ENCODE measurements at places on chromosomes 1 and 21.

- DNase-seq, result no peak
Observed at GRCh38 chr21:22136740-22137139, 1138.5 kb downstream of the NCAM2 start.

DNA sequence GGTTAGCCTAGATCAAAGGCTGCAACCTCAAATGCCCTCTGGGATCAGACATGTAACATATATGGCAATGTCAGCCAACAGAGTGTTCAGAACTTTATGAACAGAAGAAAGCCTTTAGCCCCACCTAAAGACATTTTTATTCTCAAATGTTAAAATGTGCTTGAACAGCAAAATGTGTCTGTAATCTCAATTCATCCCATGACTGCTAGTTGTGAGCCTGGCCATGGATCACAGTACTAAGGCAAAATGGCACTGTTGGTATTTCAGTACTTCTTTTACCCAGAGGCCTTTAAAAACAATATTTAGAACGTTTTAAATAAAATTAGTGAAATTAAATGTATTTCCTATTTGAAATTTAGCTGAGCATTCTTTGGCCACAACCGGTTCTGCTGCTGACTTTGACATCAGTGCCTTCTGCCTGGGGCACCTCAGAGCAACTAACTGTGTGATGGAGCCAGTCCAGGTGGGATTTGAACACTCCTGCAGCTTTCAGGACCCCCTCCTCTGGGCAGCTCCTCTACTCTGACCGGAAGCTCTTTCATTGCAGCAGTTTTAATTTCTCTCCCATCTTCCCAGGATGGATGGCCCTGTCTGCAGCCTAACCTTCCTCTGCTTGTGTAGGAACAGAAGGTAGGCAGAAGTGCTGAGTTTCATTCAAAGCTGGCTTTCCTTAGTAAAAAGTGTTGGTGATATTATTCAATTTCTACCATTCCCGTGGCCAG lies 68.3 kb upstream of the NFIA start:
- DNase-seq, result no peak

DNA sequence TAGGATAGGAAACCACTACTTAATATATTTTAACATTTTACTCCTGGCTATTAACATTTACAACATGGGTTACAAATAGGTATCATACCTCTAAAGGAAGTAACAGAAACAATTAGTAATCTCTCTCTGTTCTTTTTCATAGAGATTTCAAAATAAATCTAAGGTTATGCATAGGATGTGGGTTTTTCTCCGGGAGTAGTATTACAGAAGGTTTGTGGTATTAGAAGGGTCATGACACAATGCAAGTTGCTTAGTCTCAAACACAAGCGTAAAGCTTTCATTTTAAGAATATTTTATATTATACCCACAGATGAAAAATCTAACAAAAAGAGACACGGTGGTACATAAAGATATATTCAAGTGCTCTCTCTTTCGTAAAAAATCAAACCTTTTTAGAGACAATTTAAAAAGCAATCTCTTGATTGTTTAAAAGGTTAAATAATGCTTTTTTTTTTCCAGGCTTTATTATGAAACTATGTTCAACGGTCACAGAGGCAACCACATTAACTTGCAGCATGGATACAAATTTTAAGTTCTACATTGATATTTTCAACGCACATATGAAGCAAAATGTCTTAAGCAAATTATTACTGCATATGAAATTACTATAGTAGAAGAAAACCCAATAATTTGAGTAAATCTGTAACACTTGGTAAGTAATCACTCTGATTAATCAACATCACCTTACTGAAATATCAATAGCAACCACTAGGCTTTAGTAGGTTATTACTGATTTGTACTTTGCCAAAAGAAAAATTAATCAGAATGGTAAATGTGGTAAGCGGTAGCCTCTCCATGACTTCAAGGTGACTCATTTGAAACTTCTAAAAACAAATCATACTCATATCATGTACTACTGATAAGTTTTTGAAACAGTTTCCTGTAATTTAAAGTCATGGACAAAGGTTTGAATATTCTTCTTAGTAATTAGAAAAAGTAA lies 97.4 kb upstream of the GFI1 start:
- DNase-seq, result no peak

DNA sequence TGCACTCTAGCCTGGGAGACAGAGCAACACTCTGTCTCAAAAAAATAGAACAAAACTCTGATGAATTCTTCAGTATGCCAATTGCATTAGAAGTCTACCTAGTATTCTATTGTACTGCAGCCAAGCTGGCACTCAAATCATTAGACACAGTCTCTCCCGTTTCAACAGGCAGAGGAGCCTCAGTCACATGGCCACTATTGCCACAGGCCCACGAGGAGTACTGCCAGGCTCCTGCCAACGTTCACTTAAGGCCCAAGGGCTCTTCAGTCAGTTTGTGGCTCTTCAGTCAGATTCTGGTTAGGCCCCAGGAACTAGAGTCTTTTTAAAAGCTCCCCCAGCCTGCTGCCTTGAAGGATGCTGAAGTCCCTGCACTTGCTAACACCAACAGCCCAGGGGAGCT lies 73.4 kb downstream of the SH3BGR start:
- no peak for DNase-seq

DNA sequence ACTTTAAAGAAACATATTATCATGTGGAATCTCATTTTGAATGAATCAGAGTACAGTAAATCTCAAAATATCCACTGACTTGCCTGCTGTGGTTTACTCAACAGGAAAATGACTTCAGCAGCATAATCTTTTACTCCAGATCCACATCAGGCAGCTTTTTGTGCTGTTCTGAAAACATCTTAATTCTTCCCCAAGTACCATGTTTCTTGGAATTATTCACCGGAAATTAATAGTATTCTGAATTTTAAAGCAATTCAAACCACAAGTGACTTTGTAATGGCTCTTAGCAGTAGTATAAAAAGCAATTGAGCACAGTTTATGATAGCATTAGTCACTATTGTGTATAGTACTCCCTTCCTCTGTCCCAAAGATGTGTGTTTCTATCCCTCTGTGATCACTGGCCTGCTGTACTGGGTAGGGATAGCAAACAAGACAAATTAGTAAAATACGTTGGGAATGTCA lies 64.2 kb upstream of the ERRFI1 start:
- DNase-seq, result no peak

All from dorsolateral prefrontal cortex (tissue), 122 donors.